Myometrial cell (primary cell): ENCODE measurements at places on chromosomes 11 and 22. TPM values are rescaled to one million over a fixed set of nuclear protein-coding genes. Genes with fewer than 3 reads are reported as not detected.

Gene KRTAP5-9
- not detected in 2 replicates for total RNA-seq

Gene TSPAN18
- not detected in 2 replicates for total RNA-seq

Gene IPO7
- 63.7 and 84.9 TPM in 2 replicates for total RNA-seq

Gene OR4S1
- not detected in 2 replicates for total RNA-seq

Gene PRG3
- not detected in 2 replicates for total RNA-seq

Gene TMEM191B
- not detected in 2 replicates for total RNA-seq

Gene FDX1
- total RNA-seq, result 10.7 and 14.7 TPM in 2 replicates

Gene HEPN1
- not detected in 2 replicates for total RNA-seq

Gene MTMR3
- 16.0 and 25.7 TPM in 2 replicates for total RNA-seq

Gene CHST1
- 1.1 and 1.4 TPM in 2 replicates for total RNA-seq

Gene PLEKHB1
- not detected in 2 replicates for total RNA-seq

Gene LMNTD2
- 0.29 TPM in 1 of 2 replicates, not detected in the other for total RNA-seq

Gene MIAT
- 0.18 and 0.86 TPM in 2 replicates for total RNA-seq

Gene NCAM1
- total RNA-seq, result 2.9 and 6.9 TPM in 2 replicates

Gene ANO9
- not detected in 2 replicates for total RNA-seq

Gene IRAG1
- total RNA-seq, result 0.86 and 0.89 TPM in 2 replicates

Gene OAF
- 98.4 and 129 TPM in 2 replicates for total RNA-seq

Gene CD44
- 670 and 790 TPM in 2 replicates for total RNA-seq

Gene GGTLC2
- total RNA-seq, result not detected in 2 replicates

Gene AMOTL1
- 10.1 and 14.2 TPM in 2 replicates for total RNA-seq

Gene NOX4
- 0.71 and 6.9 TPM in 2 replicates for total RNA-seq
